ENCODE measurements at places on chromosomes 3 and 15. TPM values are rescaled to one million over a fixed set of nuclear protein-coding genes. Genes with fewer than 3 reads are reported as not detected.

The WDR72 gene
- not detected for polyA plus RNA-seq

- no peaks in the 10 kb centered on the region for H3K27me3 ChIP-seq
- no peak overlapping the region for H3K27ac ChIP-seq
- H3K4me1 ChIP-seq = no peaks in the 10 kb centered on the region
- DNase-seq = peak; percentile 13
- no peaks in the 10 kb centered on the region for H3K36me3 ChIP-seq
These were observed 11.7 kb downstream of the ABCC5 start for GRCh38 chr3:184005941-184006507.

The CHCHD4 gene
- polyA plus RNA-seq = 13.9 TPM

DNA sequence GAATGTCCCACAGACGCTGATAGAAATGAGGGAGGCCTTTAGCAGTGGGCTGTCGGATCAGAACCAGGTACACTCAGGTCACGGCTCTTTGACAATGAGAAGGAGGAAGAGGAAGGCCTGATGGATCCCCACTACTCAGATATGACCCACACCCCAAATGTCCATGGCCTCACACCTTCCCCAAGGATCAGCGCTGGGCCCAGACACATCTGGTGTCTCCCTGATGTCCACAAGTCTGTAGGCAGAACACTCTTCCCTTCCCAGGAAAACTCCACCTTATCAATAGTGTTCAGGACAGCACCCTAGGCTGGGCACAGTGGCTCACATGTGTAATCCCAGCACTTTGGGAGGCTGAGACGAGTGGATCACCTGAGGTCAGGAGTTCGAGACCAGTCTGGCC lies 33.3 kb upstream of the SFMBT1 start:
- H3K4me1 ChIP-seq = no peaks in the 10 kb centered on the region
- no peak overlapping the region for H3K27ac ChIP-seq
- no peaks in the 10 kb centered on the region for H3K27me3 ChIP-seq
- no peak for DNase-seq
- H3K36me3 ChIP-seq = no peaks in the 10 kb centered on the region
- no peak overlapping the region for H3K4me3 ChIP-seq

- H3K36me3 ChIP-seq = no peaks in the 10 kb centered on the region
- DNase-seq = peak; percentile 78
- no peak overlapping the region for H3K4me3 ChIP-seq
- H3K27ac ChIP-seq = no peak overlapping the region
These were observed 15.4 kb upstream of the CSPG4 start for GRCh38 chr15:75727851-75728715.

GRCh38 chr3:33364060-33364459 lies 76.1 kb downstream of the UBP1 start:
- H3K27me3 ChIP-seq = no peaks in the 10 kb centered on the region
- no peaks in the 10 kb centered on the region for H3K36me3 ChIP-seq
- no peak overlapping the region for H3K4me3 ChIP-seq
- DNase-seq = no peak
- no peak overlapping the region for H3K27ac ChIP-seq
- H3K4me1 ChIP-seq = no peaks in the 10 kb centered on the region

DNA sequence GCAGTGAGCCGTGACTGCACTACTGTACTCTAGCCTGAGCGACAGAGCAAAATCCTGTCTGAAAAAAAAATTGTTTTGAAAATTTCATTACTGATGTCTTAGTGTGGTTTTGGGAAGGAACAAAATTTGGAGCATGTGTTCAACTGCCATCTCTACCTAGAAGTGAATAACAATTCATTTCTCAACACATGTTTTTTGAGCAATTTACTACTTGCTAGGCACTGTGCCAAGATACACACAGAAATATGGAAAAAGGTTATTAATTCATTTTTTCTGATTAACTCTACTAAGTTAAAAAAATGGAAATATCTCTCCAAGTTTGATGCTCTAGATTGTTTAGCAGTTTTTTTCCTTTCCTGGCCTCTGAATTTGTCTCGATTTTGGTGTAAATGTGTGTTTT lies 5.2 kb upstream of the TCF12 start:
- DNase-seq = no peak
- H3K4me1 ChIP-seq = peaks cover 12% of the 10 kb centered on the region
- H3K4me3 ChIP-seq = no peak overlapping the region
- H3K36me3 ChIP-seq = no peaks in the 10 kb centered on the region
- H3K27ac ChIP-seq = no peak overlapping the region

GRCh38 chr3:114152519-114153151 lies 26.2 kb downstream of the DRD3 start:
- no peaks in the 10 kb centered on the region for H3K36me3 ChIP-seq
- H3K27ac ChIP-seq = no peak overlapping the region
- H3K4me1 ChIP-seq = peaks cover 7% of the 10 kb centered on the region
- peak overlapping the region; percentile 44 for H3K4me3 ChIP-seq
